ENCODE measurements at places on chromosomes 13 and 19.
A peak's percentile ranks its signal among the peaks of the same experiment; 100 is the strongest.

DNA sequence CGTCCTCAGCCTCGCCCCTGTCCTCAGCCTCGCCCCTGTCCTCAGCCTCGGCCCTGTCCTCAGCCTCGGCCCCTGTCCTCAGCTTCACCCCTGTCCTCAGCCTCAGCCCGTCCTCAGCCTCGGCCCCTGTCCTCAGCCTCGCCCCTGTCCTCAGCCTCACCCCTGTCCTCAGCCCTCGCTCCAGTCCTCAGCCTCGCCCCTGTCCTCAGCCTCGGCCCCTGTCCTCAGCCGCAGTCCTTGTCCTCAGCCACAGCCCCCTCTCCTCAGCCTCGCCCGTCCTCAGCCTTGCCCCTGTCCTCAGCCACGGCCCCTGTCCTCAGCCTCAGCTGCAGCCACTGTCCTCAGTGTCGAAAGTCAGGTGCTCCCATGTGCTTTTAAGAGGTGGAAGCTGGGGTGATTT lies 10.5 kb downstream of the C13orf46 start:
- no peak for DNase-seq

GRCh38 chr19:33048806-33049676 lies 15.6 kb downstream of the RHPN2 start:
- DNase-seq, result no peak

GRCh38 chr13:105721016-105721415 lies 814.4 kb downstream of the EFNB2 start:
- DNase-seq, result no peak

DNA sequence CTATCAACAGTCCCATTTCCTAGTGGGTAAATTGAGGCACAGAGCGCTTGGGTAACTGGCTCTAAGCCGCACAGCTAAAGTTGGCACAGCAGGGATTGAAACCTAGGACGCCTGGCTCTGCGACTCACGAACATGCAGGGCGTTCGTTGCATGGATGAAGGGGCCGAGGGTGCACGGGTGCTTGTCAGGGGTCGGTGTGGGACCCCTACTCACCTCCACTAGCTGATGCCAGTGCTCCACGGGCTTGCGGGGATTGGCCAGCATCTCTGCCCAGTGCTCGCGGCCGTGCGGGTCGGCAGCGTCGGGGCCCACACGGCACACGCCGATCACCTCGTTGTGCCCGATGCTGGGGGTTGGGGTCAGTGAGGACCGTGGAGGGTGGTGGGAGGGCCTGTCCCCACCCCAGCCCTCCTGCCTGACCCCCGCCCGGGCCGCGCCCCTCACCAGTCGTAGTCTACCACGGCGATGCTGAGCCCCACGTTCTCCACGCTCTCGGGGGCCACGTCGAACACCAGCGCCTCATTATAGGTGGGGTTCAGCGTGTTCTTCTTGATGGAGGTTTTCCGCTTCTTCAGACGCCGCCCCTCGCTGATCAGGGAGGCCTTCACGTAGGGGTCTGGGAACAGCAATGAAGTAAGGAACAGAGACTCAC lies 14.6 kb downstream of the SYT3 start:
- no peak for DNase-seq

DNA sequence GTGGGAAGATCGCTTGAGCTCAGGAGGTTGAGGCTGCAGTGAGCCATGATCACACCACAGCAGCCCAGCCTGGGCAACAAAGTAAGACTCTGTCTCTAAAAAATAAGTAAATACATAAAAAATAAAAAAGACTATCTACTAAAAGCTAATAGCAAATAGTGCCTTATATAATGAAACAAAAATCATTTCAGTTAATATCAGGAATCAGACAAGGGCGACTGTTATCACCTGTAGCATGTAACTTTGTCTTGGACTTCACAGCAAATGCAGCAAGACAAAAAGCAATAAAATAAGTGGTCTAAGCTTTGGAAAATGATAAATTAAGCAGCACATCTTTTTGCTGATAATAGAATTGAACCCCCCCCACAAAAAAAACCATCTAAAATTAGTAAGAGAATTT lies 21.2 kb upstream of the GPI start:
- no peak for DNase-seq

DNA sequence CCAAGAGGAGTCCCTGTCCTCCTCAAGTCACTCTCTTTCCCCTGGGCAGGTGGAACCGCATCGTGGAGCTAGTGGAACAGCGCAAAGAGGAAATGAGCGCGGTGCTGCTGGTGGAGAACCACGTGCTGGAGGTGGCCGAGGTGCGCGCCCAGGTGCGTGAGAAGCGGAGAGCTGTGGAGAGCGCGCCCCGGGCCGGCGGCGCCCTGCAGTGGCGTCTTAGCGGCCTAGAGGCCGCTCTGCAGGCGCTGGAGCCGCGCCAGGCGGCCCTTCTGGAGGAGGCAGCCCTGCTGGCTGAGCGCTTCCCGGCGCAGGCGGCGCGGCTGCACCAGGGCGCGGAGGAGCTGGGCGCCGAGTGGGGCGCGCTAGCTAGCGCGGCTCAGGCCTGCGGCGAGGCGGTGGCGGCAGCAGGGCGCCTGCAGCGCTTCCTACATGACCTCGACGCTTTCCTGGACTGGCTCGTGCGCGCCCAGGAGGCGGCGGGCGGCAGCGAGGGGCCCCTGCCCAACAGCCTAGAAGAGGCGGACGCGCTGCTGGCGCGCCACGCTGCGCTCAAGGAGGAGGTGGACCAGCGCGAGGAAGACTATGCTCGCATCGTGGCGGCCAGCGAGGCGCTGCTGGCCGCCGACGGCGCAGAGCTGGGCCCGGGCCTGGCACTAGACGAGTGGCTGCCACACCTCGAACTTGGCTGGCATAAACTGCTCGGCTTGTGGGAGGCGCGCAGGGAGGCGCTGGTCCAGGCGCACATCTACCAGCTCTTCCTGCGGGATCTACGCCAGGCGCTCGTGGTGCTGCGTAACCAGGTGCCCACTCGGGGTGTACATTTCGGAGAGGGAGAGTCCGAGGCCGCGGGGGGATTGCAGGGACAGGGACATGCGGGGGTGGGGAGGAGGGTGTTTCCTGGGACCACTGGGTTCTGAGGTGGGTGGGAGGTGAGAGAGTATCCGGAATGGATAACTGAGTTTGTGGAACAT lies 52.8 kb downstream of the SPTBN4 start:
- no peak for DNase-seq

GRCh38 chr19:16470911-16471811 lies 609 bp downstream of the EPS15L1 start:
- no peak for DNase-seq

DNA sequence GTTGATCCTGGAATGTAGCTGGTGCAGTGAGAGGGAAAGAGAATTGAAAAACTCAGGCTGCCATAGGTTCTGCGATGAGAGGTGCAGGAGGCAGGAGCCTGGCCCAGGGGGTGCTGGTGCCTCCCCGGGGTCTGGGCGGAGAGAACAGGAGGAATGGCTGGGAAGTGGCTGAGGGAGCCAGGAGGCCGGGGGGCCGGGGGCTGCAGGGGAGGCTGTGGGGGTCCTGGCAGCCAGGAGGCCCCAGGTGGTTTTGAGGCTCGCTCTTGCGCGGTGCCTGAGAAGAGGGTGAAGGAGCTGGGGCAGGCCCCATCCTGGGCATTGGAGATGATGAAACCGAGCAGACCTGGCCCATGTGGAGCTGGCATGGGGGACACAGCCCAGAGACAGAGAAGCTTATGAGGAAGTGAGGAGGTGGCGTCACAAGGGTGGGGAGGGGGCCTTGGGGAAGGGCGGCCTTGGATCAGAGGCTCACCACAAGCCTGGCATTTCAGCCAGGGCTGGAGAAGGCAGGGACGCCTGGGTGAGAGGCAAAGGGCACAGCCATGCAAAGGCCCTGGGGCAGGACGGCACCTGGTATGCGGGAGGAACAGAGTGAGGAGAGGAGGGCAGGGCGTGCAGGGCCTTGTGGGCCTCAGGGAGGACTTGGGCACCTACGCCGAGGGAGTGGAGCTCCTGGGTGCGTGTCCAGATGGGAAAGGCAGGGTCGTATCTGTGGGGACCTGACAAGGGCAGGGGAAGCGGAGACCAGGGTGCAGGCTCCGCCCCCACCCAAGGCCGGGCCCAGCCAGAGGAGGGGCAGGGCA lies 1.3 kb upstream of the TEKTIP1 start:
- no peak for DNase-seq

GRCh38 chr13:84741253-84741652 lies 859.0 kb upstream of the SLITRK1 start:
- no peak for DNase-seq

DNA sequence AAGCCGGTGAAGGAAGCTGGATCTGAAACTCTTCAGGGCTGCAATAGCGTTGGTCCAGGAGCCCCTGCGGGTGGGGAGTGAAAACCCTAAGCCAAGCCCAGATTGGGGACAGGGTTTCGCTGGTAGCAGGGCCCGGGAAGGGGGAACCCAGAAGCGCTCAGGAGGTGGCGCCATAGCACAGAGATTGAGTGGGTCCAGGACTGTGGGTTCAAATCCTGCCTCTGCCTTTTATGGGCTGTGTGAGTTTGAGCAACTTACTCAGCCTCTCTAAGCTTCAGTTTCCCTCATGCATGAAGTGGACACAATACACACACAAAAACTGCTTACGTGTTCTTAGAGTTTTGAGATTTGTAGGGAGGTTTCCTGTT lies 8.3 kb upstream of the SYCN start:
- DNase-seq, result peak; percentile 48

DNA sequence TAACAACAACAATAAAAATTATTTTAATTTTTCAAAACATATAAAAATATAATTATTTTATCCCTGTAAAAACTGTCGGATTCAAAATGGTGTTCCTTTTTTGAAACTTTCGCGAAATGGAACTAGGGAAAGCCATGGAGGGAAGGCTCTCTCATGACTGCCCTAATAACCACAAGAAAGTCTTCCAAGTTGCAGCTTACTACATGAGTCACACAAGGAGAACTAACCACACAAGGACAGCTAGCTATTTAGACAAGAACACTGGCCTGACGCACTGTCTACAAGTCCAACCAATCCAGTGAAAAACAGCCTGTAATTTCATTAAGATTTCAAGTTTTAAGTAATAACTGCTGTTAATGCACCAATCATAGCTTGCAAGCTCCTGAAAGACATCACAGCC lies 319.2 kb upstream of the PCDH9 start:
- DNase-seq, result no peak

- no peak for DNase-seq
Measured at GRCh38 chr19:17541184-17541759, 14.2 kb upstream of the COLGALT1 start.

DNA sequence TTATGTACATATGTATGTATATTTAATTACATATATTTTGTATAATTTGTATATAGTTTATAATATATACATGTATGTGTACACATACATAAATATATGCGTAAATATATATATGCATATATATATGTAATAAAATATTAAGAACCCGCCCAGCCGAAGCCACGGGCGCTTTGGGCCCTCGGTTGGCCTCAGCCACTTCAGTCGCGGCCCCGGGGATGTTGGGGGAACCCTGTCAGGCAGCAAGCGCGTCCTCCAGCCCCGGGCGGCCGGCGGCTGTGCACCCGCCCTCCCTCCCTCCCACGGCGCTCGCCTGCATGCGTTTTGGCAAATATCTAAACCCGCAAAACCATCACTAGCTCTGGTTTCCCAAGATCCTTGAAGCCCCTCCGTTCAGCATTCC lies 7.9 kb upstream of the ZNF606 start:
- DNase-seq, result no peak

All from CD4-positive, alpha-beta T cell treated with Interleukin-4 for 4 hours (primary cell).